Gastrocnemius medialis (tissue), 4 donors: ENCODE measurements at places on chromosomes 6 and 20.

DNA sequence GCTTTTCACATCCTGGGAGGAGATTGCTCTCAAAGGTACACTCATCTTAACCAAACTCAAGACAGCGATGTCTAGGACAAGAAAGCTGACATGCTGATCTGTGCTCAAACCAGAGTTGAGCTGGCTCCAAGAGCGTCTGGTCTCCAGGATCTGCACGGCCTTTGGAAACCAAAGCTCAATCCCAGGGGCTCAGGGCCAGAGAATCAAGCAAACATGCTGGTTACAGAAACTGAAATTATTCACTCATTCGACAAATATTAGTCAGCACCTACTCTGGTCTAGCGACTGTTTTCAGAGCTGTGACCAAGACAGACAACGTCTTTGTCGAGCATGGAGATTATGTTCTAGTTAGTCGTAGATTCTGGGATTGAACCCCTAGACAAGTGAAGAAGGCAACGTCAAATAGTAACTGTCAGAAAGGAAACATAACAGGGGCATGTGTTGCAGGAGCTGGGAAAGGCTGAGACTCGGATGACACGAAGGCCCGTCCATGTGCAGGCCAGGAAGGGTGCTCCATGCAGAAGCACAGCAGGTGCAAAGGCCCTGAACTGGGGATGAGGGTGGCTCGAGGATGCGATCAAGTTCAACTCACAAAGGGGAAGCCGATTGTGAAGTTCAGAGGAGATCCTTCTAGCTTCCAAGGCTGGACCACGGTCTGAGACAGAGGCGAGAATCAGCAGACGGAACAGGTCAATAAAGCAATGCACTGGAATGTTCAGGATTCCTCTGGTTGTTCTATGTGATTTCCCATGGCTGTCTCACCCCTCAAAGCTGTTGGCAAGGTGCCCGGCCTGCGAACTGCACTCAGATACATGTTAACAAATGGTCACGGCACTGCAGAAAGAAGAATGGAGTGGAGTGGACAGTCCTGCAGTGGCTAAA, 12.5 kb upstream of the PCK1 start:
- DNase-seq: no peak

DNA sequence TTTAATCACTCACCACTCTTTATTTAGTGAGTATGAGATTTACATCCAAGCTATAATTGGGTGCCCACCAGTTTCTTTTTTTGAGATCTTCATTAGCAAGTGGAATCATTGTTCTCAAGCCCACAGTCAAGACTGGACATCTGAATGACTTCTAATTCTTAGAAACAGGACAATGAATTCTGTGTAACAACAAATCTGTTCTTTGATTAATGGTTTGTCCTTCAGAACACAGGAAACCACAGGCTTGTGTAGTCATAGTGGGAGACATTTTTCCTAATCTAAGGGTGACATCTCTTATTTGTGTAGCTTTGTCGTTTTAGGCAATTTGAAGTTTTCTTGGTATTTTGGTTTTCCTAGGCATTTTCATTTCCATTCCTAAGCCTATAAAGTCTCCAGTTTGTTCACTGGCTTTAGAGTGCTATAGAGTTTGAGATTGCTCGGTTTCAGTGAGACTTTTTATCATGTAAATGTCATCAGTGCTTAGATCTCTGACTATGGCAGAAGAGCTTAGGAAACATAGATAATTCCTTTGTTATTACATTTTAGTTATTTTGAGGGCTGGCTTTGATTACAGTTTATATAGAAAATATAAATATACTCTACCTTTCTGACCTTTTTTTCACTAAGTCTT, 903.9 kb upstream of the MAP3K7 start:
- DNase-seq: no peak

- DNase-seq: no peak
These were observed 701.9 kb upstream of the MAP3K7 start for GRCh38 chr6:91288741-91289140.

DNA sequence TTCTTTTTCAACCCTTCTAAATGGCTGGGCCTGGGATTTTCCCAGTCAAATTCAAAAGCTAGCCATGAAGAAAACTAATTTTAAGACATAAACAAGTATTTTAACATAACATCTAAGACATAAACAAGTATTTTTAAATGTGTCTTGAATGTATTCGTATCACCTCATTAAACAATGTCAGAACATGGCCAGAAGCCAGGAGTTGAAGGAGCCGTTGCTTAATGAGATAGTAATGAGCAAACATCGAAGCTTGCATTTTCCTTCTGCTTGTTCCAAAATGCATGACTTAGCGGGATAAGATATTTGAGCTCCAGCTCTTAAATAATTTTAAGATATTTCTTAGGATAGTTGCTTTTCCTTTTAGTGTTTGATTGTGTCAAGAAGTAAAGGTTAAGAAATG, 4.2 kb upstream of the RNF182 start:
- no peak for DNase-seq

GRCh38 chr6:90787446-90787845, 200.6 kb upstream of the MAP3K7 start:
- no peak for DNase-seq

DNA sequence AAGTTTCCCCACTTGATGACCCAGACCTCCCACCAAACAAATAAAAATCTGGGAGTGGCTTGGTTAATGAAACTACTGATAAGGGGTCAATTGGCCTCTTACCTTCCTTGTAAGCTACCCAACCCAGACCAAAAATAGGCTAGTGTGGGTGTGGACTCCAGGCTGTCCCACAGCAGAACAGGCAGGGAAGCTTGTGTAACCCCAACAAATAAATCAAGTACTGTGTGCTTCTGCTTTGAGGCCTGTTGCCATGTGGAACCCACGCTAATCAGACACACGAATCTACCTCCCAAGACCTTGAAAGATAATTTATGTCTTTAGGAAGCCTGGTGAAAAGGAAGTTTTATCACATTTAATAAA, 33.7 kb upstream of the PAQR8 start:
- DNase-seq: no peak

DNA sequence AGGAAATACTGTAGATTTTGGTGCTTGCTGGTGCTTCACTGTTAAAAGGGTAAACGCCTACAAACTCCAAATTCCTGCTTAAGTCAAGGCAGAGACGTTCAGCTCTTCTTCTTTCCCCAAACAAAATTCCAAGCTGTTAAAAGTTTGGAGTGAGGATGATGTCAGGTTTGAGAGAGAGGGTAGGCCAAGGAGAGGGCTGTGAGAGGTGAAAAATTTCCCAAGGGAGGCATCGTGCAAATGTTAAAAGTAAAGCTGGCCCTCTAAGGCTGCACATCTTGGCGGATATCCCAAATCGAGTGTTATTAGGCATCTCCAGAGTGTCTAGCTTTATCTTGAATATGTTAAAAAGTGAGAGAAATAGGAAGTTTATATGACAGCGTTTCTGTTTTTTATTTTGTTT, 651.8 kb downstream of the QKI start:
- no peak for DNase-seq

DNA sequence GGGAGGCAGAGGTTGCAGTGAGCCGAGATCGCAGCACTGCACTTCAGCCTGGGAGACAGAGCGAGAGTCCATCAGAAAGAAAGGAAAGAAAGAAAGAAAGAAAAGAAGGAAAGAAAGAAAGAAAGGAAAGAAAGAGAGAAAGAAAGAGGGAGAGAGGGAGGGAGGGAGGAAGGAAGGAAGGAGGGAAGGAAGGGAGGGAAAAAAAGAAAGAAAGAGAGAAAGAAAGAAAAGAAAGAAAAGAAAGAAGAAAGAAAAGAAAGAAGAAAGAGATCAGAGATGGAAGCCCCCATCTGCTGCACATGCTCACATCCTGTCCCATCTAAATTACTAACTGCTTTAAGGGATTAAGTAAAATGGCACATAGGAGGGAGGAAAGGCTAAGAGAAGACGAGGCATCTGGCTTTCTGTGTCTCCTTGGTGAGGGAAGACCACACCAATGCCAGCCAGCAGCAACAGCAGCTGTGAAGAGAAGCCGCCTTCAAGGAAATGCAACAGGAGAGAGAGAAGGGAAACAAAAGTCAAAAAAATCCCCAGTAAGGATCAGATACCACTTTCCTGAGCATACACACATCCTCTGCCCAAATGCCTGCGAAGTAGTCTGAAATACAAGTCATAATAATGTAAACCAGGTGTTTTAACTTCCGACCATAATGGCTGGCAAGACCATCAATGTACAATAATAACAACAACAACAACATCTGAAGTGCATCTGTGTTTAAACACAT, 300.2 kb upstream of the JARID2 start:
- DNase-seq: no peak

- DNase-seq: no peak
These were observed 58.6 kb downstream of the NOL4L start for GRCh38 chr20:32526541-32526940.

GRCh38 chr6:39225946-39226437, 3.3 kb downstream of the KCNK5 start:
- DNase-seq: no peak

GRCh38 chr6:46990031-46990644, 52.0 kb downstream of the ADGRF1 start:
- no peak for DNase-seq

DNA sequence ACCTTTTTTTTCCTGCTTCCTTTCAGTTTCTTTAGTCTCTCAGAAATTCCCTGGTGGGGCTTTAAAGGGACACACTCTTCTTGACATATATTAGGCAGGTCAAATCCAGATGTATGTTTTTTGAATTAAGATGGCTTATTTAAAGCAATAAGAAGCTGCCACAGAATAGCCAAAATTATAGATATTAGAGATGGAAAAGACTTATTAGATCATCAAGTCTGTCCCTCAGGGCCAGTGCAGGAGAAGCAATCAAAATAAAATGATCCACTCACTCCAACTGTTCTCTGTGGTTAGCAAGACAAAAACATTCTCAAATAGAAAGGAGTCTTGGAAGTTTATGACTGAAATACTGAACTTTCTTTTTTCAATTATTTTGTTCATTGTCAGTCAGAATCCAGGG, 462.8 kb downstream of the CDC5L start:
- DNase-seq: no peak

GRCh38 chr6:4012826-4013225, 66.1 kb downstream of the FAM217A start:
- no peak for DNase-seq

DNA sequence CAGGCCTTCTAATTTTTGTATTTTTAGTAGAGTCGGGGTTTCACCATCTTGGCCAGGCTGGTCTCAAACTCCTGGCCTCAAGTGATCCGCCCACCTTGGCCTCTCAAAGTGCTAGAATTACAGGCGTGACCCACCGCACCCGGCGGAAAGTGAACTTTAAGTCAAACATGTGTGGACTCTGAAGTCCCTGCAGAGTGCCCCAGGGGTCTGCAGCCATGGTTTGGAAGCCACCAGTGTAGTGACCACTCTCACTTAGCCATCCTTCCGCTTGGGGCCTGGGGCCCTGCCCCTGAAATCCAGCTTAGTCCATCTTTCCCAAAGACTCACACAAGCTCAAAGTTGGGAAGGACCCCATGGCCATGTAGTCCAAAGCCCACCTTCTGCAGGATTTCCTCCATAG, 164.5 kb downstream of the GRM4 start:
- DNase-seq: no peak

- no peak for DNase-seq
These were observed 37.9 kb upstream of the JARID2 start for GRCh38 chr6:15207923-15208322.

- DNase-seq: no peak
These were observed 68.9 kb upstream of the TULP1 start for GRCh38 chr6:35581633-35582032.

GRCh38 chr6:114569669-114570068, 226.8 kb upstream of the HS3ST5 start:
- DNase-seq: no peak

DNA sequence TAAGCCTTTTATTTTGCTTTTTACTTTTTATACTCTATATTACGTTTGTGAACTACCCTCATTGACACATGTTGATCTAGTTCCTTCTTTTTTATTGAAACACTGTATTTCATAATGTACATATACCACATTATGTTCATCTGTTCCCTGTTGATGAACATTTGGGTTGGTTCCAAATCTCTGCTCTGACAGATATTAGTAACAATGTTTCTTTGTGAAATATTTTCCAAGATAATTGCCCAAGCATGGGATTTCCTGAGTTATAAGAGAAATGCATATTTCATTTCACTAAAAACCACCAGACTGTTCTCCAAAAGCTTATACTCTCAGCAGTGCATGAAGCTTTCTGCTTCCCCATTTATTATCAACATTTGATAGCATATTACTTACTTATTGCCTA, 44.2 kb upstream of the TNFRSF21 start:
- DNase-seq: no peak

DNA sequence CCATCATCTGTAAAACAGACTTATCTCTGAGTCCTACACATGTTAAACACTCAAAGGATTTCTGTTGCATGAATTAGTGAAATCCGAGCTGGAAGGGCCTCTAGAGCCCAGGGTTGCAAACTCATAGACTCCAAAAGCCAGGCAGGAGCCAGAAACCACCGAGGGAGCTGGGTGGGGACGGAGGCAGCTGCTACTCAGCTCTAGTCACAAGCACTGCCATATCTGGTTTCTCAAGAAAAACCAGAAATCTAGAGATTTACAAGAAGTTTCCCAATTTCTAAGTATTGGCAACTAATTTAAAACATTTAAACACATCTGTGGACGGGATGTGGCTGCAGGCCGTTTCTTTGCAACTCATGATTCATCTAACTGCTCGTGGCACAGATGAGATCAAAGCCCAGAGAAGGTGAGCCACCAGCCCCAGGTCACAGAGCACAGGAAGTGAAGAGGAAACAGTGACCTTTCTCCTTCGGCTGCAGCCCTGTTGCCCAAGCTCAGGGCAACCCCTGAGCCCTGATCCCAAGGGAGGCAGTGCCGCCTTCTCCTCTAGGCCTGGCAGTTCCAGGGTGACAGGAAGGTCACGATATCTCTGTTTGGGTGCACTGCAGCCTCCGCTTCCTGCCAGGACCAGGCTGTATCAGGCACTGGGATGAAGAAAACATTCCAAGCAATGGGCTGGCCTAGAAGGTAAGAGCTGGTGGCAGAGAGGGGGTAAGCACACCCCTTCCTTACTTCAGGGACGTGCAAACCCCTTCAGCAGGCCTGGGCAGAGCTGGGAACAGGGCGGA, 26.4 kb upstream of the PTGIS start:
- DNase-seq: peak; percentile 54

DNA sequence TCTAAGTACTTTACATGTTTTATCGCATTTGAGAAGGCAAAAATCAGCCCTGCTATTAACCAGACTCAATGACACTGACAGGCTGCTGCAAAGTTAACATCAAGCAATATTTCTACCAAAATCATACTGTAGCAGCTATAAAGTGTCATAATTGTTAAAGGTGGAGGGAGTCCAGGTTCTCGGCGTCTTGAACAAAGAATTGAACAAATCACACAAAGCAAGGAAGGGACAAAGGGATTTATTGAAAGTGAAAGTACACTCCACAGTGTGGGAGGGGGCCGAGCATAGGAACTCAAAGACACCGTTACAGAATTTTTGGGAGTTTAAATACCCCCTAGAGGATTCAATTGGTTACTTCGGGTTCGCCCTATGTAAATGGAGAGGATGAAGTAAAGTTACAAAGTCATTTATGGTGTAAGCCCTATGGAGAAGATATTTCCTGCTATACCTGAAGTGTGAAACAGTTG, 12.9 kb upstream of the ZNF391 start:
- DNase-seq: no peak

- DNase-seq: no peak
These were observed 126.7 kb downstream of the IRF4 start for GRCh38 chr6:518218-518617.

- DNase-seq: no peak
These were observed 551.6 kb upstream of the CITED2 start for GRCh38 chr6:139925894-139926641.
